Neural progenitor cell (in vitro differentiated cells): ENCODE measurements at places on chromosomes 11 and 22. TPM values are rescaled to one million over a fixed set of nuclear protein-coding genes. Genes with fewer than 3 reads are reported as not detected.

GRCh38 chr11:15158351-15159015 is 43.8 kb downstream of the INSC start:
- no peak for DNase-seq

GRCh38 chr11:92707665-92708064 is 261.8 kb upstream of the MTNR1B start:
- DNase-seq = no peak

GRCh38 chr22:40300884-40301672 is 45.2 kb upstream of the ADSL start:
- no peak for DNase-seq

- no peak for DNase-seq
These were observed 21.8 kb downstream of the TSPAN18 start for GRCh38 chr11:44748606-44749005.

The MOGAT2 gene
- 0.09 TPM in 1 of 2 replicates, not detected in the other for total RNA-seq
